ENCODE measurements at places on chromosomes 1 and 21. TPM values are rescaled to one million over a fixed set of nuclear protein-coding genes. Genes with fewer than 3 reads are reported as not detected.

DNA sequence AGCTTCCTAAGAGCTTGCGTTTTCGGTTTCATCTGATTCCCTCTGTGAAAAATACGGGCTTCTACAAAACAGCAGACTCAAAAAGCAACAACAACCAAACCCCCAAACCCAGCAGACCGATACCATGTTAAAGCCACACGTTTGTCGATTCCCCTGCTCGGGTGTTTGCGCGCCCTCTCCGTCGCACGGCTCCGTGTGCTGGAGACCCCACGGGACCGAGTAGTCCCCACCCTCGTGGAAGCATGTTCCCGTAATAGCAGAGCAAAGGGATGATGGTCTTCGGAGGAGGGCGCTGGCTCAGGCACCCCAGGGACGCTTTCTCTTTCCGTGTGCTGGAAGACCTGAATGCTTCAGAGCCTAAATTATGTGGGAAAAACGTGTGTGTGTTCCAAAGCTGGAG lies 42.7 kb downstream of the AGPAT3 start:
- no peak for DNase-seq

ALDH4A1 gene
- 6.6 TPM for total RNA-seq

HMGCL gene
- 9.8 TPM for total RNA-seq

DNA sequence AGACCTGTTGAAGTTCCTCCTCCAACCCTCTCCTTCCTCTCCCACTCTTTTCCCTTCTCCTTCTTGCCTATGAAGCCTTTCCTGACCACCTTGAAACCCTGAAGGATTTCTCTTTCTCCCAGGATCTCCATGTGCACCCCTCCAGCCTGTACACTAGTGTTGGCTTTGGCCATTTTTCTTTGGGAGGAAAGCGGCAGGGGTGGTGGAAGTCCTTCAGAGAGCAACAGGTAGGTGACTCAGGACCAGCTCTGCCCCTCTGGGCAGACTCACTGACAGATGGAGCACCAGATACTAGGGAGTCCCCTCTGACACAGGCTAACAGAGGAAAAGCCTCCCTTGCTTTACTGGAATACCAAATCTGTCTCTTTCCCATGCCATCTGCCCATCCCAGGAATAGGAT lies 4.6 kb downstream of the SLC26A9 start:
- no peak for DNase-seq

DNA sequence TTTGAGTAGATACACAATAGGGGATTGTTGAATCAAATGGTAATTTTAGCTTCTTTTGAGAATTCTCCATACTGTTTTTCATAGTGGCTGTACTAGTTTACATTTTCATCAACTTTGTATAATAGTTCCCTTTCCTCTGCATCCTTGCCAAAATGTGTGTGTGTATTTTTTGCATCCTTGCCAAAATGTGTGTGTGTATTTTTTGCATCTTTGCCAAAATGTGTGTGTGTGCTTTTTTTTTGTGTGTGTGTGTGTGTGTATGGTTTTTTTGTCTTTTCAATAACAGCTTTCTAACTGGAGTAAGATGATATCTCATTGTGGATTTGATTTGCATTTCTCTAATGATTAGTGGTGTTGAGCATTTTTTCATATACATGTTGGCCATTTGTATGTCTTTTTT lies 105.4 kb downstream of the ATP6V1G3 start:
- DNase-seq = no peak

DNA sequence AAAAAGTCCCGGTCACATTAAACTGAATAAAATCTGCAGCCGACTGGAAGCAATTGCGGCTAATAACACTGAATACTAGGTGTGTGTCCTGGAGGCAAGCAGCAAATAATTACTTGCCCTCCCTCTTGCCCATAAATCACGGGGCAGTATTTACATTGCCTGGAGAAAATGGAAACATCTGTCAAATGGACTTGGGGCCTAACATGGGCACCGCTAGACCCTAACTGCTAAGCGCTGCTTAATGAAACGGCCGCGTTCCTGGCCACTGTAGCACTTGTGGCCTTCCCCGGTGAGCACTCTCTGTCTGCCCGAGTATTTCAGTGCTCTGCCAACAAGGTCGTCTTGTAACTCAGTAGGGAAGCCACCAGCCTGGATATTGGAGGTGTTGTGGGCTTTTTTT lies 23.9 kb upstream of the KNCN start:
- DNase-seq = peak; percentile 50

BMP8B gene
- 1.5 TPM for total RNA-seq

NR5A2 gene
- 1.2 TPM for total RNA-seq

TDRD5 gene
- total RNA-seq = 6.0 TPM

GRCh38 chr1:152926091-152926490 lies 17.7 kb downstream of the IVL start:
- DNase-seq = no peak

PRDM16 gene
- 5.0 TPM for total RNA-seq

GRIK1 gene
- total RNA-seq = 97.1 TPM

- DNase-seq = no peak
Observed at GRCh38 chr1:82387012-82387366, 586.3 kb downstream of the ADGRL2 start.

GRCh38 chr1:182359645-182360044 lies 31.9 kb downstream of the GLUL start:
- no peak for DNase-seq

MYOG gene
- total RNA-seq = not detected

- DNase-seq = no peak
Observed at GRCh38 chr1:52520148-52520547, 32.7 kb downstream of the TUT4 start.

TARDBP gene
- total RNA-seq = 82.8 TPM

DNA sequence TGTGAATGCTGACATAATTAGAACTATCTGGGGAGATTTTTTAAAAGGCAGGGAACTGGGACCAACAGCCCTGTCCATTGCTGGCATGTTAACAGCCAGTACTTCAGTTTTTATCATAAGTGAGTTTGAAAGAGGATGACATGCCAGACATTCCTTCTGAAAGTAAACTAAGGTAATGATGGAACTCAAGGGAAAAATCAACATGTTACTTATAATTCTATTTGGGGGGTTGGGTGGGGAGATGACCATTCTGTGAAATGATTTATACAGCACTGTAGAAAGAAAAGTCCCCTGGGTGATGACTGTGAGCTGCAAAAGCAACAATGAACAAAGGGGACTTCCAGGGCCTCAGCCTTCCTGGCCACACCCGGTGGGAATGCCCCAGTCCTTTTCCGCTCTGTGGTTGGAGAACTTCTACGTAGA lies 5.4 kb upstream of the LAMC2 start:
- peak; percentile 19 for DNase-seq

RHD gene
- 0.64 TPM for total RNA-seq

DNA sequence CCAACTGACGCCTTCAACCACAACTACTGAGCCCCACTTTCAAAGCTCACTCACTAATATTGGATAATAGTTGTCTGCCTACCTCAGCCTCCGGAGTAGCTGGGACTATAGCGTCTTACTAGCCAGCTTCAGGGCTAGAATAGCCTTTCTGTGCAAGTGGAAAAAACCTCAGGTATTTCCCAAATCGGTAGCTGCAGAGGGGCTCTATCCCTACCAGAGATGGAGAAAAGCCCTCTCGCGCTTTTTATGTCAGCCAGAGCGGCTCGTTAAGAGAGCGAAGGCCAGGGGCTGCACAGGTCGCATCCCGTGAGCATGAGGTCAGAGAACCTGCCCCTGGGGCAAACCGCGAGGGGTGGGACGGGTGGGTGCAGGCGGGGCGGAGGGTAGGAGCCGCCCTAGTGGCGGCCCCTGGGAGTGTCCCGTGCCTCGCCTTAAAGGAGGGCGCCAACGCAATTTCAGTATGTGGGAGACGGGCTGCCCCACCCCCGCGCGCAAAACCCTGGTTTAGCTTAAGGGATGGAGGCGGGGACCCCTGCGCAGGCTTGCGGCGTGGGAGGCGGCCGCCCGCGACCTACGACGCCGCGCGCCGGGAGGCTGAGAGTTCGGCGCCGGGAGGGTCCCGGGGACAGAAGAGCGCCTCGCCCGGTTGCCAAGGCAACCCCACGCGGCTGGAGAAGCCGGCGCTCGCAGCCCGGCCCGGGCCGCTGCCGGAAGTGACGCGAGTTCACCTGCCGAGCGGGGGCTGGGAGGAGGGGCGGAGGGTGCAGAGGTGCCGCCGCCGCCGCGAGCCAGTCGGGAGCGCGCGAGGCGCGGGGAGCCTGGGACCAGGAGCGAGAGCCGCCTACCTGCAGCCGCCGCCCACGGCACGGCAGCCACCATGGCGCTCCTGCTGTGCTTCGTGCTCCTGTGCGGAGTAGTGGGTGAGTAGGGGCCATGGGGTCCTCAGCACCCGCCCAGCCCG lies at the start of gene CXADR:
TSS of gene CXADR (plus strand) at position 791 of the 961 bp plus-strand sequence. CDS start at position 878, 87 bp downstream.
- peak; percentile 83 for DNase-seq

ZNF281 gene
- total RNA-seq = 32.2 TPM

TCHHL1 gene
- total RNA-seq = not detected

DNA sequence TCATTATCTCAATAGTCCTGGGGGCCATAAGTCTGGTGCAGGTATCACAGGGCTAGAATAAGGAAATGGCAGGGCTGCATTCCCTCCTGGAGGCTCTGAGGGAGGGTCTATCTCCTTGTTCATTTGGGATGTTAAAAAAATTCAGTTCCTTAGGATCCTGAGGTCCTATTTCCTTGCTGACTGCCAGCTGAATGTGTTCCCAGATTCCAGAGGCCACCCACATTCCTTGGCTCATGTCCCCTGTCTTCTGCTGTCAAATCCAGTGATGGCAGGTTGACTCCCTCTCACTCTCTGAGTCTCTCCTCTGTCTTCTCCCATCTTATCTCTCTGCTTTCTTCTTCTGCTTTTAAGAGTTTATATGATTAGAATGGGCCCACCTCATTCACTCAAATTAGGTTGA lies 400.6 kb downstream of the PTPRU start:
- no peak for DNase-seq

- DNase-seq = no peak
Observed at GRCh38 chr1:201551877-201552731, 13.2 kb downstream of the NAV1 start.

FAM151A gene
- total RNA-seq = not detected

GRCh38 chr1:197954718-197955418 lies 37.7 kb downstream of the LHX9 start:
- DNase-seq = no peak

- no peak for DNase-seq
Observed at GRCh38 chr1:179871940-179872339, 5.7 kb downstream of the TOR1AIP2 start.

GRCh38 chr21:34227386-34227852 lies 136.4 kb upstream of the KCNE2 start:
- DNase-seq = no peak

GRCh38 chr1:110003747-110004428 lies 19.3 kb downstream of the AHCYL1 start:
- no peak for DNase-seq

Measured in cerebellum (tissue), 4 donors.